ENCODE measurements at places on chromosomes 13 and 19.

- no peak for DNase-seq
Observed at GRCh38 chr13:42228527-42228926, 43.4 kb upstream of the AKAP11 start.

- no peak for DNase-seq
Observed at GRCh38 chr13:95440441-95441088, 112.0 kb upstream of the CLDN10 start.

DNA sequence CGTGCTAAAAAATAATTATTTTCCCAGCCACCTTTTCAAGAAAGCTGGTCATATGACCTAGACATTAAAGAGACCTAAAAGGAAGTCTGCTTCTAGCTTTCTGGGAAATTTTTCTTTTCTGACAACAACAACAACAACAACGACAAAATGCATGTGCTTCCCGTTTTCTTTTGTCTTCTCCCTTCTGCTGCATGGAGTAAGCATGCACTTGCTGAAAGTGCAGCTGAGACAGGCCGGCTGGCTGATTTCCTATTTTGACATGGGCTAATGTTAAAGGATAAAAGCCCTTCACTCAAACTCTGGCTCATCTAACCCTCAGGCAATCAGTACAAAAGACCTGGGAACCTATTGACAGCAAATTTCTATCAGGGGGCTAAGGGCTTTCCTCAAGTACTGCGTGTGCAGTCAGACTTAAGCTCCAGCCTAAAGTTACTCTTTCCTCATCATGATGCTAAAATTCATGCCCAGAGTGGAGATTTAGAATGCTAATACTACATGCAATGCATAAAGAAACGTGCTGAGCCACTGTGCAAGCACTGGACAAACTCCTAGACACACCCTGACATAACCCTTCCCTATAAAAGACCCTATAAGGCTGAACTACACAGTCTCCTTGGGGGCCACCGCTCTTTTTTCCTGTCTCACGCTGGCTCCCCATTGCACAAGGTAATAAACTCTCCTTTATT, 811.1 kb downstream of the UQCRFS1 start:
- no peak for DNase-seq

DNA sequence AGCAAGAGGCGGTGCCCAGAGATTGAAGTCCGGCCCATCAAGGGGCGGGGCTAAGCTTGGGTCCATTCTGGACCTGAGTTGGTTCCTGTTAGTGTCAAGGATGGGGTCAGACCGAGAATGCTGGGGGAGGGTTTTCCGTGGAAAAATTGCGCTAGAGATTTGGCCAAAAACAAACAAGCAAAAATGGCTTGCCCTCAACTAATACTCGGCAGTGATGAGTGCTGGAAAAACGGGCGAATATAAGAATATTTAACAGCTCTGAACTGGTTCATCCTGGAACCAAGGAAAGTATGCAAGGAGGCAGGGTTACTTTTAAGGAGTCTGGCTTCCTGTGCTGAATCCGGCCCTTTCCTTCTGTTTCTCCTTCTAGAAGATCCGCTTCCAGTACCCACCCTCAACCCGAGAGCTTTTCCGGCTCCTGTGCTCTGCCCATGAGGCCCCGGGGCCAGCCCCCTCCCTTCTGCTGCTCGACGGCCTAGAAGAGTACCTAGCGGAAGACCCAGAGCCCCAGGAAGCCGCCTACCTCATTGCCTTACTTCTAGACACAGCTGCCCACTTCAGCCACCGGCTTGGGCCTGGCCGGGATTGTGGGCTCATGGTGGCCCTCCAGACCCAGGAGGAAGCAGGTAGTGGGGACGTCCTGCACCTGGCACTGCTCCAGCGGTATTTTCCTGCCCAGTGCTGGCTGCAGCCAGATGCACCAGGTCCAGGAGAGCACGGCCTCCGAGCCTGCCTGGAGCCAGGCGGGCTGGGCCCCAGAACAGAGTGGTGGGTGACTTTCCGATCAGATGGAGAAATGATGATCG, 880 bp downstream of the SWSAP1 start:
- DNase-seq, result peak; percentile 35

DNA sequence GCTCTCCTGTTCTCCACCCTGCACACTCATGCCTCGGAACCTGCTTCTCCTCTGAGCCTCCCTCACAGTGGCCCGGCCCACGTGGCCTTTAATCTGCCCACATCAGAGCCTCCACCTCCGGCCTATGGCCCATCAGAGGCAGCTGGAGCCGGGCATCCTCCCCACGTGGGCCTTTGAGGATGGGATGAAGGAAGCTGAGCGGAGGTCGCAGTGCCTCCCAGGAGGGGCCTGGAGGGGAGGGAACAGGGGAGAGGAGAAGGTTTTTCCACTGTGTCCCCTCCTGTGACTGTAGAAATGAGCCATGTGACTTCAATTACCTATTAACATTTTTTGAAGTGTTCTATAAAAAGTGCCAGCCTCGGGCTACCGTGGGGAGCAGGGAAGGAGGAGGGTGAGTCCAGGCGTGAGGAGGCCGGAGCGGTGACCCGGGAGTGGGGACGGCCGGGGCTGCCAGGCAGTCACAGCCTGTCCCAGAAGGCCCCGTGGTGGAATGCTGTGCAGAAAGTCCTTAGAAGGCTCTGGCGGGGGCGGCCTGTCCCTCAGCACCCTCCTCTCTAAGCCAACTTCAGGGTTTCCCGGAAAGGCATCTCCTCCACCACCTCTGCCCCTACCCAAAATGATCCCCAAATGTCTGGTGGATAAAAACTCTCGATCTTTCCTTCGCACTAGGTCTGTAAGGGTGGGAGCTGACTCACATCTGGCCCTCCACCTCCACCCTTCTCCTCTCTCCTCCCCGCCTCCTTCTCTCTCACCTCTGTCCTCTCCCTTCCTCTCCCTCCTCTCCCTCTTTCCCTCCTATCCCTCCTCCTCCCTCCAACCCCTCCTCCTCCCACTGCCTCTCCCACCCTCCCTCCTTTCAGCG, 24.8 kb upstream of the SLC1A5 start:
- no peak for DNase-seq

DNA sequence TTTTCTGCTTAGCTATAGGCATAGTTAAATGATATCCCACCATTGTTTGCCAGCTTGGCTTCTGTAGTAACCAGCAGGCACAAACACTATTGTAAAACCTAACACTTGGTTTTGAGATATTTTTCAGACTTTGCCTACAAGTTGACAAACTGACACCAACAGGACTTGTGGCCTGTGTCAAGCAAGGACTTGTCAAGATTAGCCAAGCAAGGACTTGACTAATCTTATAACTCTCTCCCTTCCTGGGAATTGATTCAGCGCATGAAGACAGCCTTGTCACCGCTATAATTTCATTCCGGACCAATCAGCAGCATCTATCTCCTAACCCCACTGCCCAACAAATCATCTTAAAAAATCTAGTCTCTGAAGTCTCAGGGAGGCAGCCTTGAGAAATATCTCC, 72.7 kb upstream of the SLITRK1 start:
- no peak for DNase-seq

- no peak for DNase-seq
Observed at GRCh38 chr19:55451965-55452748, 9.1 kb upstream of the SHISA7 start.

- DNase-seq, result no peak
Observed at GRCh38 chr13:45412274-45413049, 5.7 kb downstream of the SLC25A30 start.

- no peak for DNase-seq
Observed at GRCh38 chr13:22776394-22777186, 404.2 kb upstream of the SGCG start.

GRCh38 chr13:30321256-30321655, 13.9 kb upstream of the KATNAL1 start:
- DNase-seq, result no peak

GRCh38 chr19:31903979-31904378, 441.4 kb upstream of the ZNF507 start:
- DNase-seq, result no peak

DNA sequence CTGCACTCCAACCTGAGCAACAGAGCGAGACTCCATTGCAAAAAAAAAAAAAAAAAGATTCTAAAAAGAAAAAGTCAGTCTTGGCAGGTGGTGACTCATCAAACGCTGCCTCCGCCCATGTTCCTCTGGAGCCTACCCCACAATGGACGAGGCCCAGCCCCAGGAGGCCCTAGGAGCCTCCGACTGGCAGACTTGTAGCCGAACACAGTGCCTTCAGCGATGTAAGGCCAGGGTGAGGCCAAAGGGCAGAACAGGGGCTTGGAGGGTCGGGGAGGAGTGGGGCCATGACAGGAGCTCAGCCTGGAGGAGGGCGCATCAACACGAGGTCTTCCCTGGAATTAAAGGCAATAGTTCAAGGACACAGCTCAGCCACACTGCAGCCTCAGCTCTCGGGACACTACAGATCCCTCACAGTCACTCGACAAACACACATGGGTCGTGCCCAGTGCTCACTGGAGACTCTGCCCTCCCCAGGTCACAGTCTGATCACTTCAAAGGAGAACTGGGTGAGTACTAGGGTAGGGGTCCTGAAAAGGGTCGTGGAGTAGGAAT, 5.1 kb downstream of the USE1 start:
- DNase-seq, result no peak

DNA sequence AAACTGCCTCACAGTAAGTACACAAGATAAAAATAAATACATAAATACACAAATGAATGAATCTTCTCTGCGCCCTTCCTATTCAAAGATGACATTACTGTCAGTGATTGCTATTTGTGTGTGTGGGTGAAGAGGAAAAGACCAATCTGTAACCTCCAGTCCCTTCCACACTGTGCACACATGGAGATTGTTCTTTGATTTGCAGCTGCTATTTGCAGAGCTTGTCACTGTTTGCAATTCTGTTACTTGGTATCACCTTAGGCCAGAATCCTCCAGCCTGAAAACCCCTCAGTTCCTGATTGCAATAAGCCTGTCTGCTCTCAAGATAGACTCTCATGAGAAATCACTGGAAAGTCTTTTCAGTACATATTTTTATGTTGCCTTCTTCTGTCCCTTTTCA, 1314.9 kb downstream of the PCDH9 start:
- DNase-seq, result no peak

DNA sequence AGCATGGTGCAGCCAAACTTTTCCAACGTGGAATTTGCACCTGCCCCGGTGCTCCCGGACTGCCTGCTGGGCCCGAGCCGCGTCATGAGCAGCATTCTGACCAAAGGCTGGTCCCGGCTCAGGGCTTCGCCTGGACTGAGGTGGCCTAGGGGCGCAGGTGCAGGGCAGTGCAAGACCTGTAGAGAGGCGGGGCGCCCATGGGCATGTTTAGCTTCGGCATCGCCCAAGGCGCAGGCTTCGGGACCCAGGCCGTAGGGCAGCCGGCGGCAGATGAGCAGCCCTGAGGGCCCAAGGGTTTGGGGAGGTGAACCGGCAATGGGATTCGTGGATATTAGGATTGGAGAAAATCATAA, 23.8 kb downstream of the LRFN3 start:
- DNase-seq, result no peak

DNA sequence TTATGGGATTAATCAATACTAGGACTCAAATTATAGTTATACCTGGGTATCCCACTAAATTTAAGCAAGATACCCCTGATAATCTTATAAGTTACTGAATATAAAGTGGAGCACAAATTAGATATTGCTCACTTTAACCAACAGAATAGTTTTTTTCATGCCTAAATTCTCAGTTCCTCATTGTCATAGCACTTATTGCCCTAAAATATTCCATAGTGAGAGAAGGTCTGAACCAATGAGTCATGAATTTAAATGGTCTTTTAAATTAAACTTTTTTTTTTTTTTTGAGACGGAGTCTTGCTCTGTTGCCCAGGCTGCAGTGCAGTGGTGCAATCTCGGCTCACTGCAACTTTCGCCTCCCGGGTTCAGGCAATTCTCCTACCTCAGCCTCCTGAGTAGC, 42.4 kb downstream of the ZNF136 start:
- DNase-seq, result no peak

- no peak for DNase-seq
Observed at GRCh38 chr19:18945297-18945696, 4.3 kb upstream of the HOMER3 start.

DNA sequence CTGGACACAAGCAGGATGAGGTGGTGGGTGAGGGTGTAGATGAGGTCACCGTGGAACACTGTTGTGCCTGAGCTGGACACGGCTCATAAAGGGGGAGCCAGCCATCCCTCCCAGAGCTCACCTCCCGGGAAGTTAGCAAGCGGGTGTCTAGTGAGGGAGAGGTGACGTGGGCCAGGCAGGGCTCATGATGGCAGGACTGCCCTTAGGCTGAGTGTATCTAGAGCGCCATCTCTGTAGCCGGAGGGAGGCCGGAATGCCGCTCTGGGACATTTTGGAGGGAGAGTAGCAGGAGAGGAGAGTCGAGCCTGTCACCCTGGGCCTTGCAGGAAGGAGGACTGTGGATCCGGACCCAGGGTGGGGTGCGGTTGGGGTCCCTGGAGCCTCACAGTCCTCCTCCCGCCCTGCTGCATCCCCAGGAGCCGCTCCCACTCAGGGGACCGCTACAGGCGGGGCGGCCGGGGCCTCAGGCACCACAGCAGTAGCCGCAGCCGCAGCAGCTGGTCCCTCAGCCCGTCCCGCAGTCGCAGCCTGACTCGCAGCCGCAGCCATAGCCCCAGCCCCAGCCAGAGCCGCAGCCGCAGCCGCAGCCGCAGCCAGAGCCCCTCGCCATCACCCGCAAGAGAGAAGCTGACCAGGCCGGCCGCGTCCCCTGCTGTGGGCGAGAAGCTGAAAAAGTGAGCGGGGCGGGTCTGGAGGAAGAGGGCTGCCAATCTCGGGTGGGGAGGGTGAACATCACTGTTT, 9.2 kb downstream of the ZNF296 start:
- no peak for DNase-seq

- no peak for DNase-seq
Observed at GRCh38 chr13:95533545-95534160, 18.9 kb upstream of the CLDN10 start.

- no peak for DNase-seq
Observed at GRCh38 chr13:41490371-41491015, 33.1 kb downstream of the RGCC start.

GRCh38 chr19:57867868-57868492, 18.3 kb downstream of the ZNF587 start:
- DNase-seq, result no peak

GRCh38 chr13:50927701-50928100, 18.1 kb downstream of the RNASEH2B start:
- DNase-seq, result no peak

DNA sequence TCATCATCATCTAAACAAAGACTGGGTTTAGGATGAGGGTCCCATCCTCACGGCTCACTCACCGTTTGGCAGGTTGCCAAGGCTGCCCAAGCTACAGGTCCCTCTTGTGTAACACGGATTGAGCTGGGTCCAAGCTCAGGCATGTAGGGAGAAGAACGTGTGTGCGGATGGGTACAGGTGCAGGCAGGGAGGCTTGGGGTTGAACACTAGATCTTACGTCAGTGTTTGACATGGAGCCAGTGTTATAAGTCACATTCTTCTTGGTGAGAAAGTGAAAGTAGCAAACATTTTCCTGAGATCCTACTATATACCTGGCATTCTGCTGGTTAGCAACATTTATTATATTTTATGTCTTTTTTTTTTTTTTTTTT, 136.8 kb upstream of the RNF113B start:
- DNase-seq, result no peak

DNA sequence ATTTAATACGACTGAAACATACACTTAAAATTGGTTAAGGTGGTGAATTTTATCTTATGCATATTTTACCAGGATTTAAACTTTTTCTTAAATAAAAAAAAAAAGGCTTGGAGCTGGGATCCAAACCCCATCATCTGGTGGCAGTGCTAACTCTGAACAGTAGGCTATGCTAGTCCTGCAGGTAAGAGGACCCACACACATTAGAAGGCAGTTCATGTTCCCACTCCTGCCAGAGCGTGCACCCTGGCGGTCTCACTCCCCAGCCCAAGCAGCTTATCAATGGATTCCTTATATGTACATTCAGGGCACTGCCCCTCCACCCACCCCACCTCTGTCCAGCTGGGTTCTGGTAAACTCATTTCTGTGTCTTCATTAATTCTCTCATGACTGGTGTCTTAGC, 31.3 kb upstream of the CEBPA start:
- no peak for DNase-seq
